ENCODE measurements at places on chromosomes 7 and 10. TPM values are rescaled to one million over a fixed set of nuclear protein-coding genes. Genes with fewer than 3 reads are reported as not detected.

- no peak overlapping the region for H3K4me3 ChIP-seq
These were observed 54.0 kb upstream of the MXI1 start for GRCh38 chr10:110153396-110153795.

DNA sequence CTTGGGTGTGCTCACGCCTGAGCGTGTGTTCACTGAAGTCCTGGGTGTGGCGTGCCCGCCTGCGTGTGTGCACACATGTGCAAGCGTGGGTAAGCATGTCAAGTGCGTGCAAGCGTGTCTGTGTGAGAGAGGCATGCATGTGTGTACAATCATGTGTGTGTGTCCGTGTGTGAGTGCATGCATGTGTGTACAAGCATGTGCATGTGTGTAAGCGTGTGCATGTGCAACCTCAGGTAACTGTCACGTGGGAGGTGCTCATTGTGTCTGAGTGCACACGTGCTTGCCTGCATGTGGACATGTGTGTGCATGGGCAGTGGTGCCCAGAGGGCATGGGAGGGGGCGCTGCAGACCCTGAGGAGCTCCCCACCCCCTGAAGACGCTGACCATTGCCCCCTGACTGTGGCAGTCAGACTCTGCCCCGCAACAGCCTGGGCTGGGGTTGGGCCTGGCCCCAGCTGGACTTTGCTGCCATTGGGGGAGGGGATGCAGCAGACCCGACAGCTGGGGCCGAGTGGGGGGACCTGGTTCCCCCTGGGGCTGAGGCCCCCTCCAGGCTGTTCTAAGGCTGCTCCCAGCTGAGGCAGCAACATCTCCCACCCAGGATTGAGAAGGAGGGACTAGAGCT is 88.1 kb downstream of the UNCX start:
- peaks cover 6% of the 10 kb centered on the region for H3K27me3 ChIP-seq
- no peaks in the 10 kb centered on the region for H3K36me3 ChIP-seq
- no peaks in the 10 kb centered on the region for H3K4me1 ChIP-seq
- H3K4me3 ChIP-seq: no peak overlapping the region

GRCh38 chr7:1531263-1531978 is 919 bp downstream of the MAFK start:
- DNase-seq: peak; percentile 46
- peak overlapping the region; percentile 83 for H3K4me3 ChIP-seq
- no peaks in the 10 kb centered on the region for H3K36me3 ChIP-seq
- peaks cover 32% of the 10 kb centered on the region for H3K4me1 ChIP-seq

- no peak for DNase-seq
- no peak overlapping the region for H3K4me3 ChIP-seq
- peaks cover 62% of the 10 kb centered on the region for H3K36me3 ChIP-seq
- H3K4me1 ChIP-seq: no peaks in the 10 kb centered on the region
- no peaks in the 10 kb centered on the region for H3K27me3 ChIP-seq
- no peak overlapping the region for H3K27ac ChIP-seq
These were observed 24.0 kb downstream of the AGK start for GRCh38 chr7:141575164-141575563.

DNA sequence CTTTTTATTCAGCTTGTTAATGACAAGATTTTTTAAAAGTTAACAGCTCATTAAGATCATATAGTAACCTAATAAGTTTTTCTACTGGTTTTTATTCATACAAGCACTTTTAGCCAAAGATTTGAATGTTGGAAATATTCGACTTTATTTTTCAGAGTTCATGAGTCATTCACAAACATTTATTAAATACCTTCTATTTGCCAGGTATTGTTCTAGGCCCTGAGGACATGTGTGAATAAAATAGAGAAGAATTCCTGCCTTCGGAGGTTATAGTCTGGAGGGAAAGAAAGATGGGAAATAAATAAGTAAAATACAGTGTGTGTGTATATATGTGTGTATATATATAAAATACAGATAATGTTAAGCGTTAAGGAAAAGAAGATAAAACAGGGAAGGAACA is 31.5 kb downstream of the BTAF1 start:
- H3K27ac ChIP-seq: no peak overlapping the region
- DNase-seq: no peak
- no peaks in the 10 kb centered on the region for H3K4me1 ChIP-seq
- H3K4me3 ChIP-seq: no peak overlapping the region

GRCh38 chr7:142871260-142872105 is 14.1 kb downstream of the TRPV6 start:
- H3K27me3 ChIP-seq: no peaks in the 10 kb centered on the region
- H3K4me3 ChIP-seq: no peak overlapping the region
- H3K27ac ChIP-seq: no peak overlapping the region
- no peak for DNase-seq

The C10orf67 gene
- total RNA-seq: not detected

DNA sequence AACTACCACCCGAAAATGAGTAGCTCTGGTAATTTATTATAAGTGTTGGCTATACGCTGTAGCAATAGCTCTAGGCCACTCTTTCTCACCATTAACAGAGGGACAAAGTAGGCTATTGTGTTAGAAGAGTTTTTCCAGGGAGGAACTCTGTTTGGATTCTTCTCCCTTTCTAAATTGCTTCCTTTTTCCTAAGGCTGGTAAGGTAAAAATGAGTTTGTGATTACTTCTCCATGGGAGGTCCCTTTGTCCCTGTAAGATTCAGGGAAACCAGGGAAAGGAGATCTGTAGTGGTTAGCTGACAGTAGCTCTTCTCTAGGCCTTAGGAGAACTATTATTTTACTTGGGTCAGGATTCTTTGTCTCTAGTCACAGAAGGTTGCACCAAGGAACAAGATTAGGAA is 23.2 kb upstream of the SEMA3E start:
- no peak overlapping the region for H3K27ac ChIP-seq
- no peak for DNase-seq

DNA sequence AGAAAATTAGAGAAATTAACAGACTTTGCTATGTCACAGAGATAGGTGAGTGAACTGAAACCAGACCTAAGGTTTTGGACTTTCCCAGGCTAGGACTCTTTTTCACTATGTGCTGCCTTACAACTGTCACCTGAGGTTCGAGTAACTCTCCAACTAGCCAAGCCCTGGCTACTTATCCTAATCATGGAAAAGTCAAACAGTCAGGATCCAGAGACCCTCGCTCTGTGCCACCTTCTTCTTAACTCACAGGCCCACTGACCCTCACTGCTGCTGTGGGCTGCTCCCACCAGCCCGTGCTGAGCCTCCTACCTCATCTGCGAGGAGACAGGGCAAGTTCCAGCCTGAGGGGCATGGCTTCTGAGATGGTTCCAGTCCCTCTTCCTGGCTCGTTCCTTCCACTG is 211.4 kb upstream of the KLF14 start:
- H3K27ac ChIP-seq: peak overlapping the region; percentile 72
- no peak overlapping the region for H3K4me3 ChIP-seq
- peaks cover 79% of the 10 kb centered on the region for H3K4me1 ChIP-seq
- H3K27me3 ChIP-seq: no peaks in the 10 kb centered on the region
- no peak for DNase-seq
- H3K36me3 ChIP-seq: peaks cover 72% of the 10 kb centered on the region

The HOXA2 gene
- not detected for total RNA-seq

The PLAC9 gene
- total RNA-seq: not detected

DNA sequence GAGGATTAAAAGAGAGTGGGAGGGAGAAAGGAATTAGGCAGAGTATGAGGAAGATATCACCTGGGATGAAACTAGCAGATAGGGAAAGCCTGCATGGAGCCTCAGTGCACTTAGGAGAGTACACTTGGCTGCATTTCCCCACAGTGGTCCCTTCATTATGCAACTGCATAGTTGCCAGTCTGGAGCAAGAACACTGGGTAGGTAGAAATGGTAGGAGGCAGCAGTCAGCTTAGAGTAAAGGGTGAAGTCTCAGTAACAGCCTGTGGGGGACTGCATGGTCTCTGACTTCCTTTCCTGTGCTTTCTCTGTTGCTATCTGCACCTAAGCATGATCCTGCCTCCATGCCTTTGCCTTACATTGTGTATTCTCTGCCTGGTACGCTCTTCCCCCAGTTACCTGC is 14.0 kb upstream of the PCGF5 start:
- H3K27ac ChIP-seq: peak overlapping the region; percentile 54
- no peaks in the 10 kb centered on the region for H3K27me3 ChIP-seq
- H3K4me3 ChIP-seq: no peak overlapping the region

The STRIP2 gene
- total RNA-seq: 6.6 TPM

The NAT16 gene
- not detected for total RNA-seq

- no peak overlapping the region for H3K27ac ChIP-seq
- no peak for DNase-seq
- no peaks in the 10 kb centered on the region for H3K27me3 ChIP-seq
- H3K4me1 ChIP-seq: peaks cover 8% of the 10 kb centered on the region
- H3K4me3 ChIP-seq: no peak overlapping the region
These were observed 206.2 kb downstream of the TMEM178B start for GRCh38 chr7:141280100-141280499.

- H3K27me3 ChIP-seq: no peaks in the 10 kb centered on the region
- no peak overlapping the region for H3K27ac ChIP-seq
- peaks cover 10% of the 10 kb centered on the region for H3K36me3 ChIP-seq
- H3K4me1 ChIP-seq: peaks cover 11% of the 10 kb centered on the region
- no peak overlapping the region for H3K4me3 ChIP-seq
These were observed 171.5 kb downstream of the CCSER2 start for GRCh38 chr10:84499846-84500245.

Measured in activated CD8-positive, alpha-beta T cell treated with anti-CD3 and anti-CD28 coated beads, Interleukin-2, amount 10 ng/mL, durations not matched to agents 7 days and 5 days (primary cell).